Thoracic aorta (tissue), 2 donors: ENCODE measurements at places on chromosomes 1 and 21. TPM values are rescaled to one million over a fixed set of nuclear protein-coding genes. Genes with fewer than 3 reads are reported as not detected.

MLLT11 gene
- 3.1 TPM for total RNA-seq

IGSF21 gene
- 10.9 TPM for total RNA-seq

EPHX1 gene
- total RNA-seq, result 58.9 TPM

VANGL1 gene
- total RNA-seq, result 6.5 TPM

SLC9C2 gene
- not detected for total RNA-seq

LAMB3 gene
- 5.1 TPM for total RNA-seq

LAPTM5 gene
- total RNA-seq, result 127 TPM

LRIG2 gene
- 13.4 TPM for total RNA-seq

RHBG gene
- total RNA-seq, result not detected

DNA sequence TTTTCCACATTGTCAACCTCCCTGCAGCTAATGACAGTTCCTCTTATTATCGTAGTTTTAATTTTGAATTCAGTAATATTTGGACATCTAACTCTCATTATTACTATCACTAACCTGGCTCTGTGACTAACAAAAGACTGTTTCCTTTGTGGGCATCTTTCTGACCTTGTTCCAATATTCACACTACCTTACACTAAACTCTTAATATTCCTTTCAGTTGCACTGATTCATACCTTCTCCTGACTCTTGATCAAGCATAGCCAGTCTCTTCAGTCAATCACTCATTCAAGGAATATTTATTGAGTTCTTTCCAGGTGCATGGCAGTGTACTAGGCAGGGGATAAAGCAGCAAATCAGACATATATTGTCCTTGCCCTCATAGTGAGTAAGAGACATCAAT, 7.8 kb upstream of the CTNNBIP1 start:
- H3K27me3 ChIP-seq, result no peaks in the 10 kb centered on the region
- no peaks in the 10 kb centered on the region for H3K36me3 ChIP-seq
- no peaks in the 10 kb centered on the region for H3K4me1 ChIP-seq
- no peak overlapping the region for H3K4me3 ChIP-seq

- H3K27ac ChIP-seq, result peak overlapping the region; percentile 60
- H3K4me3 ChIP-seq, result no peak overlapping the region
- H3K4me1 ChIP-seq, result peaks cover 38% of the 10 kb centered on the region
Measured at GRCh38 chr1:243246916-243247315, 8.2 kb downstream of the CEP170 start.

- H3K27ac ChIP-seq, result no peak overlapping the region
- no peaks in the 10 kb centered on the region for H3K27me3 ChIP-seq
- peaks cover 11% of the 10 kb centered on the region for H3K4me1 ChIP-seq
- peaks cover 67% of the 10 kb centered on the region for H3K36me3 ChIP-seq
Measured at GRCh38 chr1:151287767-151288500, 5.8 kb downstream of the ZNF687 start.

- no peaks in the 10 kb centered on the region for H3K36me3 ChIP-seq
- DNase-seq, result no peak
- no peak overlapping the region for H3K4me3 ChIP-seq
- no peaks in the 10 kb centered on the region for H3K27me3 ChIP-seq
- H3K27ac ChIP-seq, result no peak overlapping the region
- H3K4me1 ChIP-seq, result no peaks in the 10 kb centered on the region
Measured at GRCh38 chr1:197526736-197527371, 248.4 kb downstream of the DENND1B start.

DNA sequence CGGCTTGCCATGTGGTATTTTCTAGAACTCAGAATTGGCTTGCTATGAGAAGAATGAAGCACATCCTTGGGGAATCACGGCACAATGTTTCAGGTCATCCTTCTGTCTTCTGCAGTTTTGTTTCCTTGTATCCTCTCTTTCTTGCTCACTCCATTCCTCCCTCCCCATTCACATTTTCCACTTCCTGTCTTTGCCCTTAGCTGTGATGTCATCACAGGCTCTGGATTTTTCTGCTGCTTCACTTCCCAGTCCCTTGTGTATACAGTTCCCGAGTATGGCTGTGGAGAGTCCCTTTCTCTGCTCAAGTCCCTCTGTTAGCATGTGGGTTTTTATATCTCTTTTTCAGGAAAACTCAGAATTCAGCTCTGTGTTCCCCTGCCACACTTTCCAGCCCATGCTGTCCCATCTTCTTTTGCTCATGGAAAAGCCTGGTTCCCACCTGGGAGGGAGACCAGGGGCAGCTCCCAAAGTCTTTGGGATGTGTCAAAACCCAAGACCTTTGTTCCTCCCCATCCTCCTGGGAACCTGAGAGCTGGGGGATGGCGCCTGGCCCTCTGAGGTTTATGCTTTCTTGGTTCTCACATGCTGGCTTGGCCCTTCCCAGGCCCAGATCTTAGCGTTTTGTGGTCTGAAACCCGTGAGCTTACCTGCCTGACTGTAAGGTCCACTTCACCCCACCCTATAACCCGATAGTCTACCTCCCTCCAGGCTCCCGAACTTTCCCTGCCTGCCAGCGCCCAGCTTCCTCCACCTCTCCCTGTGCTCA, 4.8 kb upstream of the RGS16 start:
- DNase-seq, result no peak
- no peak overlapping the region for H3K4me3 ChIP-seq
- no peaks in the 10 kb centered on the region for H3K27me3 ChIP-seq

DNA sequence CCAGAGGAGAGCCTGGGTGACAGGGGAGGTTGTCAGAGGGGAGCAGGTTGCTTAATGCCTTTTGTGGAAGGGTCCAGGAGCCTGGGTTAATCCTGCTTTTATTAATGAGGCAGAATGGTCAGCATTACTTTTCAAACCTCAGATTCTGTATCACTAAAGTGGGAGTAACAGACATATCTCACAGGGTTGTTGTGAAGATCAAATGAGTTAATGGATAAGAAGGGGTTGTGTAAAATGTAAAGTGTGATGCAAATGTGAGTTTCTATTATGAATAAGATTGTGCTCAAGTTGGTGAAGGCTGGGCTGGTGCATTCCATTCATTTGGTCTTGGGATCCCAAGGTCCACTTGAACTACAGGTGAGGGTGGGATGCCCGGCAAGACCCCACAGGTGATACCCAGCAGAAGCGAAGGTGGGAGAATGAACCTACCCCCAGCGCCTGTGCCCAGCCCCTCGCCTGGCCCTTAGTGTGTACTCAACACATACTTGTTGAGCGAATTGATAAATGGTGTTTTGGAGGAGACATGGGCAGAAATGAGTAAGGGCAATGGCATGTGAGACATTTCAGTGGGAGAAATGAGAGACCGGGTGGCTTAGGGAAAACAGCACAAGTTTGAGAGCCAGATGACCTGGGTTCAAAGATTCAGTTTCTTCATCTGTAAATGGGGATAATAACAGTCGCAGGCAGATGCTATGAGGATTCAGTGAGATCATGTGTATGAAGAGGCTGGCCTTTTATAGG, 6.2 kb downstream of the SLC26A9 start:
- H3K27ac ChIP-seq, result no peak overlapping the region
- no peak for DNase-seq
- no peaks in the 10 kb centered on the region for H3K27me3 ChIP-seq
- H3K4me3 ChIP-seq, result no peak overlapping the region
- H3K36me3 ChIP-seq, result no peaks in the 10 kb centered on the region
- peaks cover 14% of the 10 kb centered on the region for H3K4me1 ChIP-seq

DNA sequence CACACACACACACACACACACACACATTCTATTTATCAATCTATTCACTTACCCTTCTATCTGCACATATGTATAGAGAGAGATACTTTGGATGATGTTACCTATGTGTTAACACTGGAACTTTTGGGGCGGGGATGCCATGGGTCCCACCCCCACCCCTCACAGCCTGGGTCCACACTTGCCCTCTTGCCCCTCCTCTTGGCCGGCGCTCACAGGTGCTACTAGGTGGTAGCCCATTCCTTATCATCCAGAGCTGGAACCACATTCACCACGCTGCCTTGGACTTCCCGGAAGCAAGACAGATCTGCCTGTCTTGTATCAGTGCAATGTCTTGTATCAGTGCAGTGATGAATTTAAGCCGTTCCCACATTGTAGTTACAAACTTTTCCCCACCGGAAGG, 85.1 kb downstream of the LBR start:
- H3K4me3 ChIP-seq, result no peak overlapping the region
- no peak for DNase-seq
- no peaks in the 10 kb centered on the region for H3K27me3 ChIP-seq
- H3K27ac ChIP-seq, result no peak overlapping the region
- no peaks in the 10 kb centered on the region for H3K36me3 ChIP-seq

DNA sequence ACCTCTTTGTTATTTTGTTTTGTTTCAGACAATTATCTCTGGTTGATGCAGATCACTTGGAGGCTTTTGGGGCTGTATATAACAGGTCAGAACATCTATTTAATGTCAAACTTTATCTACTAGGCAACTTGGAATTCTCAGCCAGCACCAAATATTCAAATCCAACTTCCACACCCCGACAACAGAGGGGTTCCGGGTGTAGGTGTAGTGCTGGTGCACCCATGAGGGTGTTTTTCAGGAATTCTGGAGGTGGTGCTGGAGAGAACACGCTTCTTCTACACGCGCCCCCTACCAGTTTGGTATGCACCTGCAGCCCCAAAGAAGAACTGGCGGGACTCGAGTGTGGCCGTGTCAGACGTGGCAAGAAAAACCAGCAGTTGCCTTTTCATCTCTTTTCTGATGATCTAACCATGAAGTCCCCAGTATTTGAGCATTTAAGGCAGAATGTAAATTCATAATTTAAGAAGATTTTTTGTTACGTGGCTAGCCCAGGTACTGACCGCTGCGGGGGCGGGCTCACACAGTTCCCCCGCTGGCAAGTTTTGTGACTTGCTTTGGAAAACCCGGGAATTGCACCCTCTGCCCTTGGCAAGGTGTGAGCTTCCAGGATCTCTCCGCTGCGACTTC, 462 bp upstream of the TLCD4 start:
- H3K4me1 ChIP-seq, result no peaks in the 10 kb centered on the region
- no peaks in the 10 kb centered on the region for H3K36me3 ChIP-seq
- DNase-seq, result peak; percentile 8
- peak overlapping the region; percentile 59 for H3K27ac ChIP-seq

GRCh38 chr21:26140164-26140579, 30.4 kb downstream of the APP start:
- H3K4me1 ChIP-seq, result peaks cover 12% of the 10 kb centered on the region
- no peaks in the 10 kb centered on the region for H3K27me3 ChIP-seq
- H3K27ac ChIP-seq, result no peak overlapping the region
- no peak overlapping the region for H3K4me3 ChIP-seq
- H3K36me3 ChIP-seq, result no peaks in the 10 kb centered on the region
- no peak for DNase-seq

GRCh38 chr21:35351434-35351833, 302.3 kb upstream of the RUNX1 start:
- no peaks in the 10 kb centered on the region for H3K27me3 ChIP-seq
- no peak overlapping the region for H3K4me3 ChIP-seq
- H3K36me3 ChIP-seq, result no peaks in the 10 kb centered on the region
- H3K27ac ChIP-seq, result no peak overlapping the region
- peaks cover 12% of the 10 kb centered on the region for H3K4me1 ChIP-seq

DNA sequence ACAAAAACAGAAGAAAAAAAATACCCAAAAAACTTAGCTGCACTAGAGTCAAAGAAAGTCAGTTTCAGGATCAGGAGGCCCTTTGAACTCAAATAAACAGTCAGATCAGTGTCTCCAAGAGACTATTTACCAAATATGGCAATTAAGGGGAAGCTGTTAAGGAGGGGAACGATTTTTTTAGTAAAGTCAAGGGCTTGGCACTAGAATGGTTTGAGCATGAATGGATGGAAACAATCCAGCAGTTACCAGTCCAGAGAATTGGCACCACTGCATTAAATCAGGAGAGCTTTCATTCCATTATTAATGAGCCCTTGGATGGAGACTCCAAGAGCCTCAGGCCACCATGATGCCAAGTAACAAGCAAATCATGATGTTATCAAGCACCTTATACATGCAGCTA, 7.2 kb downstream of the TRAPPC3 start:
- peaks cover 18% of the 10 kb centered on the region for H3K4me1 ChIP-seq
- peaks cover 24% of the 10 kb centered on the region for H3K36me3 ChIP-seq
- H3K27me3 ChIP-seq, result no peaks in the 10 kb centered on the region
- no peak overlapping the region for H3K4me3 ChIP-seq
- DNase-seq, result no peak

DNA sequence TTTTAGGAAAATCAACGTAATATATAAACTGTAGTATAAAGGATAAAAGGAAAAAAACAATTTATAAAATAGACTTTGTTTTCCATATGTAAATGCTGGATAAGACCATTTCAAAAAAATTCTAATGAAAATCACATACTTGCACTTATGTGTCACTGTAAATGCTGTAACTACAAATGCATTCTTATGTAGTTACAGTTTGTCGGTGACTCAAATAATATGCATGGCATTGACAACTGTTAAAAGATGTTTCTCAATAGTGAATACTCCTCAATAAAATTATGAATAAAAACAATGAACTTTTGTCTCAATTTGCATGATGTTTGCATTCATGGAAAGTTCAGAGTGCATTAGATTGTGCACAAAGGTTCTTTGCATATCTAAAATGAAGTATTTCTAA, 614.0 kb upstream of the CHRM3 start:
- no peak for DNase-seq
- H3K4me1 ChIP-seq, result no peaks in the 10 kb centered on the region
- H3K27ac ChIP-seq, result no peak overlapping the region
- H3K4me3 ChIP-seq, result no peak overlapping the region
- no peaks in the 10 kb centered on the region for H3K27me3 ChIP-seq

GRCh38 chr1:15328351-15329103, 81.2 kb upstream of the EFHD2 start:
- H3K27ac ChIP-seq, result no peak overlapping the region
- H3K27me3 ChIP-seq, result no peaks in the 10 kb centered on the region
- no peaks in the 10 kb centered on the region for H3K36me3 ChIP-seq
- H3K4me3 ChIP-seq, result peak overlapping the region; percentile 45
- DNase-seq, result no peak
- peaks cover 11% of the 10 kb centered on the region for H3K4me1 ChIP-seq

- no peaks in the 10 kb centered on the region for H3K4me1 ChIP-seq
- H3K27ac ChIP-seq, result no peak overlapping the region
Measured at GRCh38 chr1:40687059-40687458, 4.4 kb upstream of the NFYC start.

- no peak overlapping the region for H3K27ac ChIP-seq
- H3K4me1 ChIP-seq, result no peaks in the 10 kb centered on the region
- no peaks in the 10 kb centered on the region for H3K27me3 ChIP-seq
Measured at GRCh38 chr1:176811511-176812288, 348.7 kb downstream of the PAPPA2 start.

GRCh38 chr1:65175171-65176055, 27.4 kb downstream of the AK4 start:
- peak overlapping the region; percentile 45 for H3K27ac ChIP-seq
- peaks cover 20% of the 10 kb centered on the region for H3K4me1 ChIP-seq
- H3K27me3 ChIP-seq, result no peaks in the 10 kb centered on the region
- DNase-seq, result no peak

GRCh38 chr1:33390542-33390941, 40.4 kb downstream of the PHC2 start:
- H3K4me3 ChIP-seq, result no peak overlapping the region
- H3K27ac ChIP-seq, result no peak overlapping the region
- no peaks in the 10 kb centered on the region for H3K36me3 ChIP-seq
- H3K27me3 ChIP-seq, result no peaks in the 10 kb centered on the region
- DNase-seq, result no peak

GRCh38 chr1:161069241-161069640, 450 bp downstream of the ARHGAP30 start:
- no peaks in the 10 kb centered on the region for H3K4me1 ChIP-seq
- peak overlapping the region; percentile 63 for H3K4me3 ChIP-seq
- peak overlapping the region; percentile 36 for H3K27ac ChIP-seq
- DNase-seq, result no peak
- no peaks in the 10 kb centered on the region for H3K36me3 ChIP-seq

- no peaks in the 10 kb centered on the region for H3K4me1 ChIP-seq
- no peaks in the 10 kb centered on the region for H3K27me3 ChIP-seq
- H3K4me3 ChIP-seq, result no peak overlapping the region
- no peak overlapping the region for H3K27ac ChIP-seq
Measured at GRCh38 chr1:28789412-28789811, 22.6 kb upstream of the OPRD1 start.

- no peaks in the 10 kb centered on the region for H3K27me3 ChIP-seq
- peaks cover 23% of the 10 kb centered on the region for H3K36me3 ChIP-seq
- no peak for DNase-seq
- H3K4me1 ChIP-seq, result peaks cover 19% of the 10 kb centered on the region
- H3K4me3 ChIP-seq, result no peak overlapping the region
- H3K27ac ChIP-seq, result no peak overlapping the region
Measured at GRCh38 chr21:39390212-39390765, 41.4 kb upstream of the HMGN1 start.
